Activated T-helper 2 cell treated with anti-CD3 and anti-CD28 coated beads, Interferon-gamma antibody, Interleukin-2, Interleukin-4, amounts not matched to agents 10 μg/mL and 5 μg/mL and 100 μg/mL, durations not matched to agents 14 hours and 24 hours and 36 hours (primary cell): ENCODE measurements at places on chromosomes 4 and X. TPM values are rescaled to one million over a fixed set of nuclear protein-coding genes. Genes with fewer than 3 reads are reported as not detected.

Gene MGAT4D
- total RNA-seq: not detected in 2 replicates

Gene XK
- total RNA-seq: 0.32 and 0.34 TPM in 2 replicates

DNA sequence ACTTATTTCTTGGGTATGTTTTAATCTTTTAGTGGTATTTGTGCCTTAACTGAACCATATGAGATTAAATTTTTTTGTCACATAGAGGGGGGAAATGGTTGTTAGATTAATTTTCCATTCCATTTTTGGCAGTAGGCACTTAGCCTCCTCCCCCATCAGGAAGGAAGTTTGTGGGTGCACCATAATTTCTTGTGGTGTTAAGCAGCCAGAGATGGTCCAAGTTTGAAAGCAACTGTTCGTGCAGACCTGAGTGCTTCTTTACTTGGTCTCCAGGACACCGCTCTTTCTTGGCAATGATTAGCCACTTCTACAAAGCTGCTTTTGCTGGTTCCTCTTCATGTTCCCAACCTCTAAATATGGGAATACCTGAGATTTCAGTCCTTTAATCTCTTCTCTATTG is 92.7 kb upstream of the RPL34 start:
- H3K36me3 ChIP-seq: peaks cover 30% of the 10 kb centered on the region
- H3K4me3 ChIP-seq: peak overlapping the region; percentile 14
- H3K27ac ChIP-seq: peak overlapping the region; percentile 18
- no peaks in the 10 kb centered on the region for H3K27me3 ChIP-seq
- peaks cover 52% of the 10 kb centered on the region for H3K4me1 ChIP-seq

GRCh38 chr4:174332741-174333493 is 49.2 kb downstream of the CEP44 start:
- H3K4me1 ChIP-seq: no peaks in the 10 kb centered on the region
- no peaks in the 10 kb centered on the region for H3K36me3 ChIP-seq
- no peaks in the 10 kb centered on the region for H3K27me3 ChIP-seq
- H3K4me3 ChIP-seq: no peak overlapping the region
- no peak overlapping the region for H3K27ac ChIP-seq

DNA sequence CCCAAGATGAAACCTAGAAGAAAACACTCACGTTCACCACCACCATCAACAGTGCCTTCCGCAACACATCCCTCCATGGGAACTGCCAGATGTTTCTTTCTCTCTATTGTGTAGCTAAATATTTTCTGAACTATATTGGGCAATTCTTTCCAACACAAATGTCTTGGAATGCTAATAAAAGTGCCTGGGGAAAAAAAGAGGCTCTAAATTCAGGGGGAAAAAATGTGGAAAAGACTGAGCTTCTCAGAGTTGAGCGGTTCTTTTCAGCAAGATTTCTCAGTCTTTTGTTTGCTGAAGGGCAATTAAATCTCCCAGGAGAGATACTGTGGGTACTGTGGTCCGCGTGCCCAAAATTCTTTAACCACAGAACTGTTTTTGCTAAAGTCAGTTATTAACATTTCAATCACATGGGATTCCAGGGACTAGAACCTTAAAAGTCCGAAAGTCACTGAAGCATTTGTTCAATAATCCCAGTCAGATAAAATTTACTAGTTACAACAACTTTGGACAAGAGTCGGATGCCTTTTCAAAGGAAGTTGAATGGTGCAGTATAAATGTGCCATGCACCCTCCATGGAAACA is 51.9 kb upstream of the DHRSX start:
- H3K36me3 ChIP-seq: no peaks in the 10 kb centered on the region
- no peak overlapping the region for H3K4me3 ChIP-seq
- no peak overlapping the region for H3K27ac ChIP-seq
- no peak for DNase-seq

DNA sequence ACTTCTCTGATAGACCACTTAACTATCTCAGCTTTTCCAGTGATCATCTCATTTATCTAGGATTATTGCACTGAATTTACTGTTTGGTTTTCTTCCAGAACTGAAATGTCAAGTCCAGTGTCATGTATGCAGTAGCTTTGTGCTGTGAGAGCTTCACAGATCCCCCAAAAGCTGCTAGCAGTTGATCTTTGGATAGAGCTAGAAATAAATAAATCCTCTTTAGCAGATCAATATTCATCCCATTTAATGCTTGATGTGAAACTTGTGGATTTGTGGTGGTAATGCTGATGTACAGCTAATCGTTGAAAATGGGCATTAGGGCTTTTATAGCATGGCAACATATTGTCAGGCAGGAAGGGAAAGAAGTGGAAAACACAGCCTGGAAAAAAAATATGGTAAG is 509.6 kb upstream of the FAM241A start:
- no peaks in the 10 kb centered on the region for H3K27me3 ChIP-seq
- no peak overlapping the region for H3K27ac ChIP-seq
- H3K36me3 ChIP-seq: no peaks in the 10 kb centered on the region
- H3K4me3 ChIP-seq: no peak overlapping the region

DNA sequence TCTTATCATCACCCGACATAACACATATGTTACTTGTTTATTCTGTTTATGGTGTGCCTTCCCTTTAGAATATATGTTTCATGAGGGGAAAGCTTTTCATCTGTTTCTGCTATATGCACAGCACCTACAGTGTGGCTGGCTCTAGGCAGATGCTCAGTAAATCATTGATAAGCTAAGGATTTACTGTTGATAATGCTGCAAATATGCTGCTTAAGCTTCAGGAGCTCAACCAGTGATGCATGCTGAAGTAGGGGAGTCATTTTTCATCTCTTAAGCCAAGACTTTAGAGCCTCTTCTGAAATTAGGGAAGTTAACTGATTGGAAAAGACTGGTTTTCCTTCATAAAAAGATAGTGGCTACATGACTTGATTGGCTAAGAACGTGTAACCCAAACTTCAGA is 16.4 kb downstream of the FAT4 start:
- no peaks in the 10 kb centered on the region for H3K36me3 ChIP-seq
- H3K27ac ChIP-seq: no peak overlapping the region
- no peaks in the 10 kb centered on the region for H3K27me3 ChIP-seq
- no peaks in the 10 kb centered on the region for H3K4me1 ChIP-seq
- no peak overlapping the region for H3K4me3 ChIP-seq
- DNase-seq: no peak

GRCh38 chr4:6834867-6835266 is 52.3 kb downstream of the KIAA0232 start:
- no peak overlapping the region for H3K27ac ChIP-seq
- peaks cover 45% of the 10 kb centered on the region for H3K36me3 ChIP-seq
- no peak overlapping the region for H3K4me3 ChIP-seq

GRCh38 chrX:74231625-74232024 is 72.4 kb upstream of the ZCCHC13 start:
- H3K27me3 ChIP-seq: no peaks in the 10 kb centered on the region
- peaks cover 7% of the 10 kb centered on the region for H3K36me3 ChIP-seq
- DNase-seq: no peak
- no peak overlapping the region for H3K4me3 ChIP-seq
